ENCODE measurements at places on chromosomes 16 and 17. TPM values are rescaled to one million over a fixed set of nuclear protein-coding genes. Genes with fewer than 3 reads are reported as not detected.

Gene FADS6
- not detected for total RNA-seq

GRCh38 chr17:41870097-41870496, 4.9 kb upstream of the KLHL11 start:
- peaks cover 74% of the 10 kb centered on the region for H3K36me3 ChIP-seq
- DNase-seq: no peak
- H3K4me3 ChIP-seq: no peak overlapping the region
- H3K27me3 ChIP-seq: no peaks in the 10 kb centered on the region
- H3K4me1 ChIP-seq: no peaks in the 10 kb centered on the region

Gene HSD17B2
- total RNA-seq: 3.1 TPM

DNA sequence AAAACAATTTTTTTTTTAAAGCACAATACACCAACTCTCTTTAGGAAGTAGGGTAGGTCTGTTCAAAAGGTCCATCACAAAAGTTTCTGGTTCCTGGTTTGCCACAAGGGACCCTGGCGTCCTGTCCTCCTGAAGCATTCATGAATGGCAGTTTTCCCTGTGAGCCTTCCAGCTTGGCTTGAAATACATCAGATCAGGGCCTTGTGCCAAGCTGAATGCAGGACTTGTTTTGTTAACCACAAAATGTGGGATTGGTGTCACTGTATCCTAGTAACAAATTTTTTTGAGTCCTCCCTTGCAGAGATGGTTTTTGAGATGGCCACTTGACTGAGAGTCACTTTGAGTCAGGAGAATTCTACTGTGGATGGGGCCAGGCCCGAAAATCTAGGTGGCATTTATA, 3.9 kb downstream of the GNAO1 start:
- H3K4me3 ChIP-seq: no peak overlapping the region
- H3K27me3 ChIP-seq: peaks cover 53% of the 10 kb centered on the region
- no peak overlapping the region for H3K27ac ChIP-seq
- peaks cover 14% of the 10 kb centered on the region for H3K4me1 ChIP-seq
- no peaks in the 10 kb centered on the region for H3K36me3 ChIP-seq

Gene CTRB2
- total RNA-seq: 0.78 TPM

GRCh38 chr16:22189473-22190080, 16.5 kb upstream of the EEF2K start:
- H3K27ac ChIP-seq: peak overlapping the region; percentile 92
- H3K27me3 ChIP-seq: no peaks in the 10 kb centered on the region
- peak overlapping the region; percentile 73 for H3K4me3 ChIP-seq
- DNase-seq: peak; percentile 68
- no peaks in the 10 kb centered on the region for H3K36me3 ChIP-seq
- H3K4me1 ChIP-seq: peaks cover 28% of the 10 kb centered on the region

DNA sequence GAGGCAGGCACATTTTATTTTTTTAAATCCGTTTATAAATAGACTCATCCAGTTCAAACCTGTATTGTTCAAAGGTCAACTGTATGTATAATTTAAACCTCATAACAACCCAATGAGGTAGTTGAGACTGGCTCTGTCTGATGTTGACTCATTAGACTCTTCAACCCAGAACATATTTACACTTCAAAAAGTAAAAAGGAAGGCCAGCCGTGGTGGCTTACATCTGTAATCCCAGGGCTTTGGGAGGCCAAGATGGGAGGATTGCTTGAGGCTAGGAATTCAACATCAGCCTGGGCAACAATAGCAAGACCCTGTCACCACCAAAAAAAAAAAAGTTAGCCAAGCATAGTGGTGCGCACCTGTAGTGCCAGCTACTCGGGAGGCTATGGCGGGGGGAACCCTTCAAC, 32.5 kb upstream of the DHRS7B start:
- no peak overlapping the region for H3K4me3 ChIP-seq
- H3K27me3 ChIP-seq: no peaks in the 10 kb centered on the region
- no peaks in the 10 kb centered on the region for H3K36me3 ChIP-seq
- H3K27ac ChIP-seq: no peak overlapping the region

Gene C16orf96
- 0.32 TPM for total RNA-seq

GRCh38 chr16:9050102-9050830, 41.2 kb upstream of the HAPSTR1 start:
- H3K4me1 ChIP-seq: peaks cover 11% of the 10 kb centered on the region
- H3K4me3 ChIP-seq: no peak overlapping the region
- H3K27me3 ChIP-seq: no peaks in the 10 kb centered on the region
- no peaks in the 10 kb centered on the region for H3K36me3 ChIP-seq

GRCh38 chr16:47750371-47750770, 289.2 kb downstream of the PHKB start:
- H3K4me3 ChIP-seq: no peak overlapping the region
- no peaks in the 10 kb centered on the region for H3K27me3 ChIP-seq
- H3K36me3 ChIP-seq: no peaks in the 10 kb centered on the region
- H3K27ac ChIP-seq: no peak overlapping the region

DNA sequence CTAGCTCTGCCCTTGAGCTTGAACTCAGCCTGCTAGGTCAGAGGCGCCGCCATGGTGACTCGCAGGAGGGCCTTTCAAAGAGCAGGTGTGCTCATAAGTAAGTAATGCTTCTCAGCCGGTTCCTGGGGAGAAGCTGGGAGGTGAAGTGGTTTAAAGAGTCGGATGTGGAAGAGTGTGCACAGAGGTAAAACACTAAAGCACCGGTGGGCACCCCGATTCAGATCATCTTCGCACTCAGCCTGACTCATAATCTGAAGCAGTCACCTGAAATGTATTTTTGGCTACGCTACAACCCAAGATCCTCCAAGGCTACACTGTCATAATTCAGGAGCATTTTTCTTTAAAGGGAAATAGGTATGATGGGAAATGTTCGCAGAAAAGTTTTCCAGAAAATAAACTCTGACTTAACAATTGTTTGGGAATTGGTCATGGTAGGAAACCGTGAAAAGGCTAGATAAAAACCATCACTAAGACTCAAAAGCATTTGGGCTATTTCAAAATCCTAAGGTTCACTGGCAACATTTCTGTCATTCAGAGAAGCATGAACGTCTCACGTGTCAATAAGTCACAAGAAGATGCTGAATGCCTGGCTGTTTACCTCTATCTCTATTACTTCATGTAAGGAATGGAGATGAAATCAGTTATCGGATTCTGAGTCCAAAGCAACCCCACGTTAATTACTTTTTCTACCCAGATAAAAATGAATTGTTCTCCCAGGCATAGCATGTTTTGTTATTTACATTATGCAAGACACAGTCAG, 17.8 kb downstream of the CDH8 start:
- no peaks in the 10 kb centered on the region for H3K4me1 ChIP-seq
- H3K27ac ChIP-seq: no peak overlapping the region
- no peaks in the 10 kb centered on the region for H3K36me3 ChIP-seq
- no peak overlapping the region for H3K4me3 ChIP-seq
- no peak for DNase-seq

GRCh38 chr17:48144976-48145798, 37.6 kb downstream of the SNX11 start:
- no peak overlapping the region for H3K4me3 ChIP-seq
- no peak overlapping the region for H3K27ac ChIP-seq
- H3K27me3 ChIP-seq: peaks cover 34% of the 10 kb centered on the region
- DNase-seq: no peak
- H3K36me3 ChIP-seq: no peaks in the 10 kb centered on the region

DNA sequence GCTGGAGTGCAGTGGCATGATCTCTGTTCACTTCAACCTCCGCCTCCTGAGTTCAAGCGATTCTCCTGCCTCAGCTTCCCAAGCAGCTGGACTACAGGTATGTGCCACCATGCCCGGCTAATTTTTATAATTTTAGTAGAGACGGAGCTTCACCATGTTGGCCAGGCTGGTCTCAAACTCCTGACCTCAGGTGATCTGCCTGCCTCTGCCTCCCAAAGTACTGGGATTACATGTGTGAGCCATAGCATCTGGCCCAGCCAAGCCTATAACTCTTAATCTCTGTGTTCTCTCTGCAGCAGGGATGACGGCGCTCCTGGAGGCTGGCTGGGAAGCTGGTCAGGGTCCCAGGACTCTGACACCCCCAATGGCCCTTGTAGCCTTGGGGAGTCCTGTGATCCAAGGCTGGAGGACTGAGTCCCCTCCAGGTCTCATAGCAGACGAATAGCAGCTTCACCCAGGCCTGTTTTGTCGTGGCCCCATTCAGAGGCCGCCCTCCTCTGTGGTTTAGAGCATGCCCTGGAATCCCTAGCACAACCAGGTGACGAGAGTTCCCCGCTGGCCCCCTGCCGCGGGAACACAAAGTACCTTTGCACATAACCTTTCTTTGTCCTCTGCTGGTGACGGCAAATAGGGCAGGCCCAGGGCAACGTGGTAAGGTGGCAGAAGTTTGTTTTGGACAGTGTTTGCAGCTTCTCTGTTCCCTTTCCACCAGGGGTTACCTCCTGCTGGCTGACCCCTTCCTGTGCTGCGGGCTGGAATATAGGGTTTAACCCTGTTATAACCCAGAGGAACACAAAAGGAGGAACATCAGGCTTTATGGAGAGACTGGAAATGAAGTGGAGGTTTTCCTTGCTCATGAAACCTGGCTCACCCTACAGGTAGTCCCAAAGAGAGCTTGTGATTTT, 43.0 kb upstream of the TOB1 start:
- peak overlapping the region; percentile 37 for H3K27ac ChIP-seq
- no peaks in the 10 kb centered on the region for H3K27me3 ChIP-seq
- peak; percentile 86 for DNase-seq

DNA sequence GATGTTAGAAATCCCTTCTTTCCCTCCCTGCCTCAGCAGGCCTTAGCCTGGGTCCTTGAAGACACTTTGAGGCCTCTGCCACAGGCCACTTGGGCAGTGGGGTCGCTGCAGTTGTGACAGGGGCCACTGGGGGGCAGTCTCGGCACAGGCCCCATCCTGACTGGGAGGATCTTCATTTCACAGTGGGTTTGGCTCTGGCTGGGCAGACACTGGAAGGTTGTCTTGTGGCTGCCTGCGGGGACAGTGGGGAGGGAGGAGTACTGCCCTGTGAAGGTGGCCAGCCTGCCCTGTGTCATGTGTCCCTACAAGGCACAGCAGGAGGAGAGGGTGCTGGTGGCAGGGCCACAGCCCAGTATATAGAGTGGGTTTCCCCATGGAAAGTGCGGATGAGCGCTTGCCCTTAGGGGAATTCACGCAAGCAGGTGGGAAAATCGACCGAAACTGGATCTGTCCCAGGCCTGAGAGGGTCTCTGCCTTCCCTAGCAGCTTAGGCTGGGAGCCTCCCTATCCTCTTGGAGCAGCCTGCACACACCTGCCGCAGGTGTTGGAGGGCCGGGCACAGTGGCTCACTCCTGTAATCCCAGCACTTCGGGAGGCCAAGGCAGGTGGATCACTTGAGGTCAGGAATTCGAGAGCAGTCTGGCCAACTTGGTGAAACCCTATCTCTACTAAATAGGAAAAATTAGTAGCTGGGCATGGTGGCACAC, 28.8 kb downstream of the GINS2 start:
- no peak overlapping the region for H3K4me3 ChIP-seq
- DNase-seq: peak; percentile 71
- H3K4me1 ChIP-seq: no peaks in the 10 kb centered on the region
- no peaks in the 10 kb centered on the region for H3K27me3 ChIP-seq

Gene CTRB1
- not detected for total RNA-seq

DNA sequence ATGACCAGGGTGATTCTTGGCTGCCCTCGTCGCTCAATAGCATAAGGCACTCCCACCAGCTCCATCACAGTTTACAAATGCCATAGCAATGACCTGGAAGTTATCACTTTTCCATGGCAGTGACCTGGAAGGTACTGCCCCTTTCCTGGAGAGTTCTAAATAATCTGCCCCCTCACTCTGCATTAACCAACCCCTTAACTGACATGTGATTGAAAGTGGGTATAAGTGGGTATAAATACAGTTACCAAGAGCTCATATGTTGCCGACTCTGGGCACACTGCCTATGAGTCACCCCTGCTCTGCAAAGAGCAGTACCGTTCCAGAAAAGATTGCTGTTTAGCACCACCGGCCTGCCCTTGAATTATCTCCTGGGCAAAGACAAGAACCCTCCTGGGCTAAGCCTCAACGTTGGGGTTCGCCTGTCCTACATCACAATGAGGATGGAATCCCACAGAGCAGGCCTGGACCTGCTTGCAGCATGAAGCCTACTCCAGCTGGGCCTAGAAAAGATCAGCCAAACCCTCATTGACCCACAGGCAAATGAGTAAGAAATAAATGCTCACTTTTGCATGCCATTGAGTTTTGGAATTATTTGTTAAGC, 95.2 kb upstream of the SEC14L1 start:
- peaks cover 5% of the 10 kb centered on the region for H3K27me3 ChIP-seq
- no peaks in the 10 kb centered on the region for H3K36me3 ChIP-seq
- DNase-seq: no peak
- no peak overlapping the region for H3K27ac ChIP-seq
- no peak overlapping the region for H3K4me3 ChIP-seq

Gene IRX5
- total RNA-seq: 23.3 TPM

- no peak overlapping the region for H3K27ac ChIP-seq
- no peaks in the 10 kb centered on the region for H3K36me3 ChIP-seq
- no peak for DNase-seq
- H3K4me1 ChIP-seq: no peaks in the 10 kb centered on the region
- H3K27me3 ChIP-seq: no peaks in the 10 kb centered on the region
Observed at GRCh38 chr17:54626146-54626703, 274.4 kb upstream of the TOM1L1 start.

DNA sequence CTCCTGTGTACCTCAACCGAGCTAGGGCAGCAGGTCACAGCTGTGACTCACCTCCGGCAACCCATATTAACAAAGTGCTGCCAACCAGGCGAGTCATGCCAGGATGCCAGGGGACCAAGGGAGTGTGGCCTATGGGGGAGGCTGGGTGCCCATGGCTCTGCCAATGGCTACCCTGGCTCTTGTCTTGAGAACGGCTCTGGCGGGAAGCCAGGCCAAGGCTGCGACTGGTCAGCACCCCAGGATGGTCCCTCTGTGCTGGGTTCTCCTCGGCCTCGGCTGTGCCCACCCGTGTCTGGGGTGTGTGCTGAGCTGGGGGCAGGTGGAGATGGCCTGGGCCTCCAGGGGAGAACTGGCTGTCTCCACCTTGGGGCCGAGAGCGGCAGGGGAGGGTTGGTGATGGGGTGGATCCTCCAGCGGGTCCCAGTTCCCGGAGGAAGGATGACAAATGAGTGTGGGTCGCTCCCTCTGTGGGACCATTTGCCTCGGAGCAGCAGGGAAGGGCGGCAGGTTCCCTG, 75.8 kb downstream of the MRC2 start:
- no peaks in the 10 kb centered on the region for H3K27me3 ChIP-seq
- DNase-seq: no peak
- H3K27ac ChIP-seq: no peak overlapping the region
- no peaks in the 10 kb centered on the region for H3K36me3 ChIP-seq
- H3K4me1 ChIP-seq: peaks cover 17% of the 10 kb centered on the region

- H3K27me3 ChIP-seq: no peaks in the 10 kb centered on the region
- DNase-seq: no peak
- H3K27ac ChIP-seq: no peak overlapping the region
- H3K4me3 ChIP-seq: no peak overlapping the region
- H3K36me3 ChIP-seq: peaks cover 29% of the 10 kb centered on the region
Observed at GRCh38 chr16:66617728-66618127, 13.2 kb downstream of the CMTM3 start.

All from upper lobe of right lung (tissue), 1 donor.